ENCODE measurements at places on chromosomes 4 and X.

DNA sequence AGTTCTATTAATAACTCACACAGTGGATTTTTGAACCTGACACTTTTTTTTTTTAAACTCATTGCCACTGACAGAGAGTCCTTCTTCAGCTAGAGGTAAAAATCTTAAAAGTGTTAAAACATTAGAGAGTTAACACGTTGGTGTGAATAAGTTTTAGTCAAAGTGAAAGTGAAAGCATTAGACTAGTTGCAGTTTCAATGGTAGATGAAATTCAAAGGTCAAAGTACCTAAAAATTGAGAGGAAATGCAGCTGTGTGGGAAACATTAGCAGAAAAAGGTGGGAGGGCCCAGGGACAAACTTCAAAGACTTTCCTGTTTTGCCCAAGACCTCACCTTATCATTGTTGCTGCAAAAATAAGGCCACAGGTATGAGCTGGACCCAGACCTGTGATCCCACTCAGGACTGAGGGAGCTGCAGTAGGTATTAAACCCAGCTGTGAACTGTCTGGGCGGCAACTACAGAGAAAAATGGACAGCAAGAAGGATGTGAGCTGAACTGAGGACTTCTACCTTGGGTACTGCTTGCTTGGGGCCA is 17.6 kb upstream of the GABRA4 start:
- no peak for DNase-seq

DNA sequence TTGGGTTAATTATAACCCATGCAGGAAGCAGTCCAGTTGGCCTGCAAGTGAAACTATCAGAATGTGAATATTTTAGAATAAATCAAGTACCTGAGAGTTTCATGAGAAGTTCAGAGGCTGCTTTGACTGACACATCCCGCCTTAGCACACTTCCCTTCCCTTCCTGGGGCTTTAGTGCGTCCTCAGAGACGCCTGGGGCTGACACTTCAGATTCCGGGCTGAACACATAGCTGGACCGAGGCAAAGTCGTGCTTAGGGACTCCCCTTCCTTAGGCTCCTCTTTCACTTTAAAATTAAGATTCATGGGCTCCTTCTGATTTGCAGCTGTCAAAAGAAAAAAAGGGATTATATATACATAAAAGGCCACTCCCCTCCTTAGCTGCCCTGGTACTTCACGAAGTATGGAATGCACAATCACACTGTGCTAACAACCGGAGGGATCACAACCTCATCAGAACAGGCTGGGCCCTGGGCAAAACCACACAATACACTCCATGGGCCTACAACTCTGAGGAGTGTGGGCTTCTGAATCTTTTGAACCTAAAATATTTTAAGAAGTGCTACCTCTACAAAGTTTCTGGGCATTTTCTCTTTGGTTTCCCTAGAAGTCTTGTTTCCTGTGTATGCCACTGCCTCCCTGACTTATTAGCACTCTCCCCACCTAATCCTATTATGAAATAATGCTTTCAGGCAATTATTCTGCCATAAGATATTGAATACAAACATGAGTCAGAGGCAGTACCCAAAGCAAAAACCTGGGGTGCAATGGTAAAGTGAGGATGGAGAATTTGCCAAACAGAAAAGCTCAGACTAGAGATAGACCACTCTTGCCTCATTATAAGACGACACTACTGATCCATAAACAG is 68.2 kb downstream of the ZNF827 start:
- DNase-seq, result no peak

- no peak for DNase-seq
Measured at GRCh38 chrX:79364306-79364705, 2.8 kb downstream of the ITM2A start.

DNA sequence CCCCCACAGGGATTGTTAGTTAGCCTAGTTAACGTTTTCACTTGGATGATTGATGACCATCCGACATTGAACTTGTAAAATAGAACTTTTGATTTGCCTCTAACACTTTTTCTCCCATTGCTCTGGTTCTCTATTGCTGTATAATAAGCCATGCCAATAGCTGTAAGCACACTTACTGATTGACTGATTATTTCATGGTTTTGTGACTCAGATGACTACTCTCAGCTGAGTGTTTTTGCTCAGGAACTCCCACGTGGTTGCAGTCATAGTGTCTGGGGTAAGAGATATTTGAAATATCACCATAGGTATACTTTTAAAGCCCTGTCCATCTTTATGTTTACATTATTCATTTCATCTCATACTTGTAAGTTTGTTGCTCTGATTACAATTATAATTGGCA is 1285.5 kb downstream of the STIM2 start:
- no peak for DNase-seq

- no peak for DNase-seq
Measured at GRCh38 chrX:138001226-138001625, 435.3 kb downstream of the ZIC3 start.

DNA sequence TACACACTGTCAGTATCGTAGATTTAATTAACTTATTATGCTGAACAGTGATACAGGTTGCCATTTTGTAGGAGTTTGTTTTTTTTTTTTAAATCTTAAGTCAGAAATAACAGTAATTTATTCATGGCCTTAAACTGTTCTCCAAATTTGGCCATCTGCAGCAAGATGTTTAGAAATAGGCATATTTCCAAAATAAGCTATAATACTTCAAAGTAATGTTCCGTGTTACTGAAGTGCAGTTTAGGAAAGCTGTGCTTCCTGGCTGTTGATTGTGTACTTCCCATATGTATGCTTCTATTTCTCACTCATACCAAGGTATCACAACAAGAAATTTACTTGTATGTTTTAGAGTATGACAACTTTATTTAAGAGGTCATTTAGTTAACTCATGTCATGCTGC is 28.9 kb downstream of the CPEB2 start:
- no peak for DNase-seq

- DNase-seq, result no peak
Measured at GRCh38 chrX:40380655-40381488, 199.9 kb upstream of the ATP6AP2 start.

- DNase-seq, result peak; percentile 50
Measured at GRCh38 chr4:101961144-101961543, 170.6 kb downstream of the BANK1 start.
